A673 (cell line): ENCODE measurements at places on chromosomes 7 and 10. TPM values are rescaled to one million over a fixed set of nuclear protein-coding genes. Genes with fewer than 3 reads are reported as not detected.

The NUDT13 gene
- 2.0 and 2.1 TPM in 2 replicates for total RNA-seq

The MOGAT3 gene
- total RNA-seq: not detected in 2 replicates

DNA sequence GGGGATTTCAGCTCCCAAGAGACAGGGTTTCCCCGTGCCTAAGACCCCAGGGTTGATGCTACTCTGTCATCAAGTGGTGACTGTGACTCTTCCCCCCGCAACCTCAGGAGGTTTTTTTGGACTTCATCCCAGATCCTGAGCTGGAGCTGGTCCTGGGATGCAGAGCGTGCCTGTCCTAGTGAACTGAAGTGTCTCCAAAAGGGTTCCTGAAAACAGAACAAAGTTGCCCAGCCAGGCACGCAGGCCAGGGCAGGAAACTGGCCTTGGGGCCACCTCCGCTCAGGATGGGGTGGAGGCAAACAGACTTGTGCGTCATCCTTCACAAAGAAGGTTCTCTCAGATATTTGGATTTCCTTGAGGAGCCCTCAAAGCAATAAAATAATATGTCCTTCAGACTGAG lies 118.9 kb downstream of the ITIH5 start:
- no peaks in the 10 kb centered on the region for H3K27me3 ChIP-seq
- no peaks in the 10 kb centered on the region for H3K36me3 ChIP-seq
- no peak overlapping the region for H3K4me3 ChIP-seq
- DNase-seq: no peak
- peaks cover 6% of the 10 kb centered on the region for H3K4me1 ChIP-seq

DNA sequence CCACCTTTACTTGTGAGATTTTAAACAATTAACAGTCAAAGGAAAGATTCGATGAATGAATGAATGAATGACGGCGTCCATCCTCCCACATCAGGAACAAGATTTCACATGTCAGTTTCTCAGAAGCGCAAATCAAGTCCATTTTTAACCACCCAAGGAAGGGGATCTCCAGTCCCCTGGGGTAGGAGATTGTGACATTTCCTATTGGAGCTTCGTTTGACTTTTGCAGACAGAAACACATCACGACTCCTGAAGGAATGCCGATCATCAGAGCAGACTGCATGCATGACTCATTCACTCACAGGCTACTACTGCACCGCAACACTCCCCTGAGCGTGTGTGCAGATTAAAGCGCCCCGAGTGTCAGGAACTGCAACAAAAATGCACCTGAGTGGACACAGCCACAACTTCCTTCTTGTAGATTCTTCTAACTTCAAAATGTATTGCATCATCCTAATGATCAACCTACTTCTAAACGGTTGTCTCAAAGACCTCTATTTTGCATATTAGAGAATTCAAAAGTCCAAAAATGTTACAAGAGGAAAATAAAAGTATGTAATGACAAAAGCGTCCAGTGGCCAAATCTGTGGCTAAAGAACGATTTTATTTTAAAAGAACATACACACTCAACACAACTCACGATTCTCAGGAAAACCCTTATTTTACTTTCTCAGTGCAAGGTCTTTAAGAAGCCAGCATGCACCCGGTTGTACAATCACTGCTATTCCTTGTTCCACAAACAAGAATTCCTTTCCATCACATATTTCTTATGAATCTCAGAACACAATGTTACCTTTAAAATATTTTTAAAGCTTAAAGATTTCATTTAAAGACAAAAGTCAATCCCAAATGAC lies 172.6 kb downstream of the FAM107B start:
- DNase-seq: peak; percentile 60
- peak overlapping the region; percentile 29 for H3K4me3 ChIP-seq
- no peaks in the 10 kb centered on the region for H3K36me3 ChIP-seq
- peaks cover 18% of the 10 kb centered on the region for H3K4me1 ChIP-seq
- no peaks in the 10 kb centered on the region for H3K27me3 ChIP-seq

The SLC39A12 gene
- total RNA-seq: not detected in 2 replicates

The ATRNL1 gene
- total RNA-seq: 2.4 and 3.0 TPM in 2 replicates

- no peak for DNase-seq
- no peak overlapping the region for H3K4me3 ChIP-seq
- H3K4me1 ChIP-seq: peaks cover 8% of the 10 kb centered on the region
- H3K27me3 ChIP-seq: no peaks in the 10 kb centered on the region
Observed at GRCh38 chr7:68707958-68708357, 890.3 kb upstream of the AUTS2 start.

GRCh38 chr10:127854769-127855590 lies 37.8 kb downstream of the CLRN3 start:
- H3K4me3 ChIP-seq: no peak overlapping the region
- no peak overlapping the region for H3K27ac ChIP-seq
- DNase-seq: no peak
- H3K27me3 ChIP-seq: no peaks in the 10 kb centered on the region
- H3K36me3 ChIP-seq: no peaks in the 10 kb centered on the region

DNA sequence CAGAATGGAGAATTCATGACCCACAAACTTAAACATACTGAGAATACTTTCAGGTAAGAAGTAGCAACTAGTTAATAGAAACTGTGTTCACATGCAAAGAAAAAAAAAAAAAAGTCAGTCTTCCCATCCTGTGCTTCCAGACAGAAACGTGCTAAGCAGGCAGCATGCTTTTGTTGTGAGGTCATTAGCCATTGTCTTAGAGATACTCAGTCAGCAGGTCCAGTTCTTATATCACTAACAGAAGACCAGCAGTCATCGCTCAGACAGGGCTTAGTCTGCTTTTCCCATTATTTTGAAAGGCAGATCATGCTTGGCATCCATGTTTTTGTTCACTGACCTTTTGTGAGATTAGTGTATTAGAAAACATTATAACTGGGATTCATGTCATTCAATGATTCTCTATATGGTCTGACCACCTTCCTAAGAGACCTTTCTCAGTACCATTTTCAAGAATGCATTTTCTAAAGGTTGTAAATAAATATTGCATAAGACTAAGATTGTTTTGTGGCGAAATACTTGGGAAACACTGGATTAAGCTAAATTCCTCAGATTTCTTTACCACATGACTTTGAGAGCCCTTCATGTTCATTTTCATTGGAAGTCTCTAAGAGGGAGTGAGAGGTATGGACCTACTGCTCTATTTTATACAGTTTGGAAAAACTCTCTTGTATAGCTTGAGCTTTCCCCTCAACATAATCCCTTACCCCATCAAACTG lies 45.0 kb upstream of the AGBL3 start:
- no peak overlapping the region for H3K27ac ChIP-seq
- H3K4me1 ChIP-seq: no peaks in the 10 kb centered on the region
- no peak for DNase-seq
- H3K4me3 ChIP-seq: no peak overlapping the region

DNA sequence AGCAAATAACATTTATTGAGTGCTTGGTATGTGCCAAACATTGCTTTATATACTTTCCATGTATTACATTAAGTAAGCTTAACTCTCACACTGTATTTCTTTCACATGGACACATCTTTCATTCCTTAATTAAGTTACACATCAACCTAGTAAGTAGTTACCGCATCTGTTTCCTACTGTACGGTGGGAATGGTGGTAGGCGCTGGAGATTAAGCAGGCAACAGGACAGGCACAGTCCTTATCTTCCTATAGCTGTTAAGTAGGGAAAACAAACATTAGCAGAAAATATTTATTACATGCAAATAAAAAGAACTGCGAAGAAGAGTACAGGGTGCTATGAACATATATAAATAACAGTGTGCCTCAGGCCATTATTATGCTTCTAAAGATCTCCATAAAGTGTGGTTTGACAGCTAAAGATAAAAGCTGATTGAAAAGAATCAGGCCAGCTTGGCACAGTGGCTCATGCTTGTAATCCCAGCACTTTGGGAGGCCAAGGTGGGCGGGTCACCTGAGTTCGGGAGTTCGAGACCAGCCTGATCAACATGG lies 105.0 kb downstream of the SUGCT start:
- H3K27ac ChIP-seq: no peak overlapping the region
- H3K36me3 ChIP-seq: no peaks in the 10 kb centered on the region
- H3K27me3 ChIP-seq: no peaks in the 10 kb centered on the region
- H3K4me3 ChIP-seq: no peak overlapping the region

- no peak overlapping the region for H3K4me3 ChIP-seq
- no peak for DNase-seq
- H3K27me3 ChIP-seq: no peaks in the 10 kb centered on the region
- H3K36me3 ChIP-seq: no peaks in the 10 kb centered on the region
- H3K4me1 ChIP-seq: no peaks in the 10 kb centered on the region
- no peak overlapping the region for H3K27ac ChIP-seq
Observed at GRCh38 chr10:395665-396064, 260.4 kb downstream of the ZMYND11 start.

The KCNIP2 gene
- 0.86 and 2.8 TPM in 2 replicates for total RNA-seq

- no peaks in the 10 kb centered on the region for H3K4me1 ChIP-seq
- DNase-seq: no peak
- no peaks in the 10 kb centered on the region for H3K36me3 ChIP-seq
- no peak overlapping the region for H3K4me3 ChIP-seq
- no peak overlapping the region for H3K27ac ChIP-seq
Observed at GRCh38 chr7:75534727-75535307, 42.7 kb downstream of the SPDYE5 start.

DNA sequence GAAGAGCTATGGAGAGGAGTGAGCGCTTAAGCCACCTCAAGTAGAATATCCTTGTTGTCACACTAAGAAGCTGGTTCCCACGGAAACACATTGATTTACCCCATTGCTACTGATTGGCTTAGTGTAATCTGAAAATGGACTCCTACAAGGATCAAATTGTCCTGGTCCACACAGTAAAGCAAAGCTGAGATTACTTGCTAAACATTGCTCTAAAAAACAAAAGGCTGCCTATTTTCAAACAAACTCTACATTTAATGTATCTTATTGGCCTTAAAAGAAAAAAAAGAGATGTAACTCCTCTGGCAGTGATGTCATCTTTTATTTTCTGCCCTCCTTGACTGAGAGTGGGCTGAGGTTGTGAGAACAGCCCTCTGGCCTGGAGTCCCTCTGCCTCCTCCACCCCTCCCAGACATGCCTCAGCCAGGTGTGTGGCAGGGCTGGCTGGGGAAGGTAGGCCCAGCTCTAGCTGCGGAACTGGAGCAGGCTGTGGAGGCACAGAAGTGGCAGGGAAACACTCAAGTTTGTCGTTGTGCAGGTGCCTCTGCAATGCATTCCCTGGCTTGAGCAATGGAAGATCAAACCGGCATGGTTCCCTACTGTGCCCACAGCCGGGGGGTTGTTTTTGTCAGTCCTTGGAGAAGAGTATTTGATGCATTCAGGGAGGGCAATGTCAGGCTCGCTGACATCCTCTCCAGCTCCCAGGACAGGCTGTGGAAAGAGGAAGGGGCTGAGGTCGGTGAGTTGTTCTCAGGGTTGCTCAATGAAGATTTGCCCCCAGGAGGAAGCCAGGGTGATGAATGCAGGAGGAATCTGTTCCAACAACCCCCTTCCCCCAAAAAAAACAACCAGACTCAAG lies 9.1 kb downstream of the KLF6 start:
- no peak overlapping the region for H3K27ac ChIP-seq
- no peak overlapping the region for H3K4me3 ChIP-seq
- no peaks in the 10 kb centered on the region for H3K27me3 ChIP-seq

- no peaks in the 10 kb centered on the region for H3K36me3 ChIP-seq
- H3K4me1 ChIP-seq: peaks cover 59% of the 10 kb centered on the region
- peak overlapping the region; percentile 70 for H3K27ac ChIP-seq
- no peaks in the 10 kb centered on the region for H3K27me3 ChIP-seq
Observed at GRCh38 chr10:80471001-80471400, 16.9 kb downstream of the TSPAN14 start.
